ENCODE measurements at places on chromosomes 1 and 21.

DNA sequence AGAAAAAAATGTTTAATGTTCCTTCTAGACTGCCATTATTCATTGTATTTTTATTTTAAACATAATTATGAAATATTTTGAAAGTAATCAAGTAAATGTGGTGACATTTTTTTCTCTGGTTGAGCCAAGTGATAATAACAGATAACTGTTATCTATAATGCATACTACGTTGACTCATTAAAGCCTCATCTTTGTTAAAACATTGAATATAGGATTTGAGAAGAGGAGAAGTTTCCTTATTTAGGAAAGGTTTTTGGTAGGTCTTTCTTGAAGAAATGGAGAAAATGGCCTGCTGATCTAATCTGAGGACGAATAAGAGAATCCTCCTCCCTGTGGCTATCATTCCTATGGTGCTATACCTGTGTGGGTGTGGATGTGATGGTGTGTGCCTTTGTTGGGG is 89.0 kb downstream of the NFIA start:
- no peak for DNase-seq

DNA sequence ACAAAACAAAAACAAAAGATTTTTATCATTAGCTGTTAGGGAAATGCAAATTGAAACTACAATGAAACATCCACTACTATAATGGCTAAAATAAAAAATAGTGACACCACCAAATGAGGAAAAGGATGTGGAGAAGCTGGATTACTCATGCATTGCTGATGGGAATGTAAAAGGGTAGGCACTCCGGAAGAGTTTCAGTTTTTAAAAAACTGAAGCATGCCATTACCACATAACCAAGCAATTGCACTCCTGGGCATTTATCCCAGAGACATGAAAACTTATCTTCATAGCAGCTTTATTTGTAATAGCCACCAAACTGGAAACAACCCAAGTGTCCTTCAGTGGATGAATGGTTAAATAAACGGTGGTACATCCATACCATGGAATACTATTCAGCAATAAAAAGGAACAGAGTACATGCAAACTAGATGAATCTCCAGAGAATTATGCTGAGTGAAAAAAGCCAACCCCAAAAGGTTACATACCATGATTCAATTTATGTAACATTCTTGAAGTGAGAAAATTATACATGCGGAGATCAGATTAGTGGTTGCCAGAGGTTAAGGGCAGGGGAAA is 14.5 kb upstream of the CFAP298 start:
- DNase-seq, result peak; percentile 4

DNA sequence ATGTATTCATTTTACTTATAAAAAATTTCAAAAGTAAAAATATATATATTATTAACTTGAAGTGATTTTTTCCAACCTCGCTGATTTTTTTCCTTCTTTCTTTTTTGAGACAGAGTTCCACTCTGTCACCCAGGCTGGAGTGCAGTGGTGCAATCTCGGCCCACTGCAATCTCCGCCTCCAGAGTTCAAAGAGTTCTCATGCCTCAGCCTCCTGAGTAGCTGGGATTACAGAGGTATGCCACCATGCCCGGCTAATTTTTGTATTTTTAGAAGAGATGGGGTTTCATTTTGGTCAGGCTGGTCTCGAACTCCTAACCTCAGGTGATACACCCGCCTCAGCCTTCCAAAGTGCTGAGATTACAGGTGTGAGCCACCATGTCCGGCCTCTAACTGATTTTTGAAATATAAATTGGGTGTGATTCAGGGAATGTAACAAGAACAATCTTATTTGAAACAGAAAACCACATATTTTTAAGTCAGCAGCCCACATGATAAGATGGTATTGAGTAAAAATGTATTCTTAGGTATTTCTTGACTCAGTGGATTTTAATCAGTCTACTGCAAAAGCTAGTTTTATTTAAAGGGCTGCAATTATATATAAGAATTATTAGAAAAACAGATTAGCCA is 30.0 kb downstream of the ZBTB8B start:
- DNase-seq, result no peak

GRCh38 chr1:223683586-223684487 is 18.3 kb upstream of the CAPN8 start:
- DNase-seq, result peak; percentile 71

GRCh38 chr1:182823220-182823619 is 15.9 kb upstream of the DHX9 start:
- DNase-seq, result no peak

- no peak for DNase-seq
These were observed 633.2 kb upstream of the NEGR1 start for GRCh38 chr1:72915581-72915980.

GRCh38 chr1:169090308-169090899 is 16.1 kb upstream of the ATP1B1 start:
- no peak for DNase-seq

Data from epithelial cell of esophagus (primary cell).